ENCODE measurements at places on chromosomes 7 and 10.

- no peak for DNase-seq
Observed at GRCh38 chr10:59057345-59057744, 119.1 kb upstream of the PHYHIPL start.

GRCh38 chr7:85602196-85602595 lies 415.3 kb upstream of the SEMA3D start:
- peak; percentile 43 for DNase-seq

DNA sequence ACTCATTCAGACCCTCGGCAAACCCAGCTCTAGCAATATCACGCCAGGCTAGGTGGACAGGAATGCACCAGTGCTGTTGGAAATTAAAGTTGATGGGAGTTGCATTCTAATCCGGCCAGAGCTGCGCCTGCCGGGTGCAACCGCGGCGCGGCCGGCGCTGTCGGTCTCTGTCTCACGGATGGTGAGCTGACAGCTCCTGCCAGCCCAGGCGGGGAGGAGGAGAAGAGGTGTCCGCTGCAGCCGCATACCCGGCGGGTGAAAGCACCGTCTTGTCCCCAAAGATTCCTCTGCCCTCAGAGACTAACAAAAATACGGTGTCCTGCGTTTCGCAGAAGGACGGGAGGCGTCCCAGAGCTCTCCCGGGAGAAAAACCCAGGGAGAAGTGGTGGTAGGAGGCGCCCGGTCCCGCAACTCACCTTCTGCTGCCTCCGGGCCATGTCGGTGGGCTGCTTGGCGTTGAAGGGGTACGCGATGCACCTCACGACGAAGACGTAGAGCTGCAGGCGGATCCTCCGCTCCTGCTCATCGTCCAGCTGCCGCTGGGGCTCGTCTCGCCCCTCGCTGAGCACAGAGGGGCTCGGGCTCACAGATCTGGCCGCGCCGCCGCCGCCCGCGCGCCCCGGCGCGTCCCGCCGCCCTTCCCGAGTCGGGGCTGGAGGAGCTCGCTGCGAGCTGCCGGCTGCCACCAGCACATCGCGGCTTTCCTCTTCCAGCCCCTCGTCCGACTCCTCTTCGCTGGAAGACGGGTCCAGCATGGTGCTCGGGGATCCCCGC lies 490 bp downstream of the CADPS2 start:
- peak; percentile 9 for DNase-seq

GRCh38 chr10:5679037-5679435 lies 5.6 kb upstream of the TASOR2 start:
- DNase-seq: no peak

DNA sequence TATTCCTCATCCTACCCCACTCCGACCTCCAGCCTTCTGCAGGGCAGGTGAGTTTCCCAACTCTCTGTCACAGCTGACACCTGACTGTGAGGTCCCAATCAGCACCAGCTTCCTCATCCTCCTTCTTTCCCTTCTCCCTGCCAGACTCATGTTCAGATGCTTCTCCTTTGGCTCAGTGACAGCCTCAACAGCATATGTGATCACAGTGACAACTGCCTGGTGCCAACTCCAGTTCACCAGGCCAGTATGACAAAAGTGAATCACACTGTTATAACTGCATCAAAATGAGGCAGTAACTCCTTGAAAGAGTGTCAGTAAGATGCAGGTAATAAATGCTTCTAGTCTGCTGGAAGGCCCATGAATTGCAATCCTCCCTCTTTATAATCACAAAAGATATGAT lies 46.8 kb upstream of the NFE2L3 start:
- no peak for DNase-seq

GRCh38 chr10:12308057-12308456 lies 41.3 kb upstream of the CAMK1D start:
- no peak for DNase-seq

All from fibroblast of upper back skin (primary cell).